SW 1271 (cell line): ENCODE measurements at places on chromosomes 7 and 10.

- no peak for DNase-seq
Observed at GRCh38 chr7:157432957-157433576, 96.3 kb downstream of the DNAJB6 start.

- no peak for DNase-seq
Observed at GRCh38 chr7:84040355-84040754, 154.2 kb downstream of the SEMA3A start.

- no peak for DNase-seq
Observed at GRCh38 chr10:818526-819220, 112.8 kb downstream of the LARP4B start.

DNA sequence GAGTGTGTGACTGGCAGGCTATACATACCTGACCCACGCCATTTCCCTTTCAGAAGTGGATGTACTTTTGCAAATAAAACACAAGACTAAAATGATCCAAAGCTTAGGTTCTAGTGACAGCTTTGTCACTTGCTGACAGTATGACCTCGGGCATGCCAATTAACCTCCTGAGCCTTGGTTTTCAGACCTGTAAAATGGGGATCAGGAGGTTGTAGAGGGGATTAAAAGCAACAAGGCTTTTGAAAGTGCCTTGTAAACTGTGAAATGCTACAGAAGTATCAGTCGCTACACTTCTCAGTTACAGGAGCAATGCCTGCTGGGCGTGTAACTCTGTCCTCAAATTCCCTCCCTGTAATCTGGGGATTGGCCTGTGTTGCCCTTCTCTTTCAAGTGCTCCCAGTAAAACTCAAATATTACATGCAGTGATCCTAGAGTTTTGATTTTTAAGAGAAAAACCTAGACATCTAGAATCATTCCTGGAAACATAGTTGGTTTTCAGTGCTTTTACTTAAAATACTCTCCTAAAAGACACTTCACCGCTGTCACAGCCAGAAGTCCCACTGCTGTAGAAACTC lies 8.8 kb upstream of the GRB10 start:
- DNase-seq, result no peak

GRCh38 chr10:5447611-5448071 lies 35.3 kb downstream of the NET1 start:
- DNase-seq, result no peak
